ENCODE measurements at places on chromosomes 6 and 20.

DNA sequence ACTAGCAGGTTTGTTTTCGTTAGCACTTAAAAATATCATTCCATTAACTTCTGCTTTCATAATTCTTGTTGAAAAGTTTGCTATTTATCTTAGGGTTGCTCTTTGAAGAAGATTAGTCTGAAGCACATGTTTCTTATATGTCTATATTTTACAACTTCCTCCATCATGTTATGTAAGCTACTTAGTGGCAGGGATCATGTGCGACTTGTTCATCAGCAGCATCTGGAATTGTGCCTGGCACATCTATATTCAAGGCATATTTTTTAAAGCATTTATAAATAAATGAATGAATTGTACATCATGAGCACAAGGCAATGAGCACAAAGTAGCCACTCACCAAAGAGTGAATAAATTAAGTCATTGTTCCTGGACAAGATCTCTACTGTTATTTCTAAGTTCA, 187.2 kb upstream of the COL21A1 start:
- DNase-seq, result no peak

DNA sequence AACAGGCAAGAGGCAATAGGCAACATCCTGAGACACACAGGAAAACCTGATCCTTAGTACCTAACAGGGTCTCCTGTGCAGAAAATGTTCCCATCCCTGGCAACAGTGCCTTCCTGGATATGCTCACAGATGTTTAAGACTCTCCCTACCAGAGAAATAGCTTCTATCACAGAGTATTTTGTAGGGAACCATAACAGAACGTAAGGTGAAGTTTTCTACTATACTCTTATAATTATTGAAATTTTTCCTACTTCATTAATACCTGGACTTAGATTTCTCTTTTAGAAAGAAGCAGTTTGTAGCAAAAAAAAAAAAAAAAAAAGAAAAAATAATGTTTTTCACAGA, 33.5 kb upstream of the LGSN start:
- DNase-seq, result no peak

- DNase-seq, result no peak
These were observed 45.0 kb downstream of the SLC23A2 start for GRCh38 chr20:4956200-4956810.

DNA sequence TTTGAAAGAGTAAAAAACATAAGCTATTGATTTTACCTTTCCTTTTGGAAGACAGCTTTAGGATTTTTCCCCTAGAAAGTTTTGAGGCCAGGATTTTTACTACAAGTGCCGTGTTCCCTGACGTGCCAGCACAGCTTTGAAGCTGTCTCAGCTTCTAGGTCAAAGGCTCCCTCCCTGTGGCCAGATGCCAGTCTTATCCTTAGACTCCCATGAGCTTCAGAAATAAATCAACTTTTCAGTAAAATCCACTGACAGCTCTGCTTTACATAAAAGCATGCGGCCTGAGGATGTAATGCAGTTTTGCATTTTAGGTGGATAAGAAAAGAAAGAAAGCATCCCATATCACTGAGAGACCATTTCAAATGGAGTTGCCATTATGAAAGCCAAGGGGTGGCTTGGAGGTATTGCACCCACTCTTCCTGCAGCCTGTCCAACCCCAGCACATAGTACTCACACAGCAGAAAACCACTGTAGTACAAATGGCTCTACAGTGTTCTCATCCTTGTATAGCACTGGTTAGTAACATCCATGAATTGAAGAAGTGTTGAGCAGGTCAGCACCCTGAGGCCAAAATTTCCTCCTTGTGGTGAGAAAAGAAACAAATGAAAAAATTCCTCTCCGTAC, 15.2 kb upstream of the ATXN1 start:
- no peak for DNase-seq

DNA sequence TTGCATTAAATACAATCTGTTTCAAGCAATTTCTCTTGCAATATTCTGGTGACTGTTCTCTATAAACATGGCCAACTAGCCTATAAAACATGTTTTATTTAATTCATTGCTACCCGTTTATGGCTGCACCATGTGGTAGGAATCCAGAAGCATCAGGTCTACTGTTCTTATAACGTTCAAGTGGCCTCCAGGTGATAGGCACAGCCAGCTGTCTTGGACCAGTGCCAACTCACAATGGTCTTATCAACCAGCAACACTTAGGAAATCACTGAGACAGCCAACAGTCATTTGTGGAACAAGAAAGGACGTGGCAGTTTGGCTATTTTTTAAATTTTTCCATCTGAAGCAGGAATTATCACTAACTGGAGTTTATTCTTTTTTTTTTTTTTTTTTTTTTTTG, 193.6 kb downstream of the NKAIN2 start:
- DNase-seq, result no peak

GRCh38 chr20:6679086-6679485, 88.4 kb upstream of the BMP2 start:
- no peak for DNase-seq

GRCh38 chr20:59120491-59120890, 43.1 kb upstream of the ZNF831 start:
- peak; percentile 37 for DNase-seq

DNA sequence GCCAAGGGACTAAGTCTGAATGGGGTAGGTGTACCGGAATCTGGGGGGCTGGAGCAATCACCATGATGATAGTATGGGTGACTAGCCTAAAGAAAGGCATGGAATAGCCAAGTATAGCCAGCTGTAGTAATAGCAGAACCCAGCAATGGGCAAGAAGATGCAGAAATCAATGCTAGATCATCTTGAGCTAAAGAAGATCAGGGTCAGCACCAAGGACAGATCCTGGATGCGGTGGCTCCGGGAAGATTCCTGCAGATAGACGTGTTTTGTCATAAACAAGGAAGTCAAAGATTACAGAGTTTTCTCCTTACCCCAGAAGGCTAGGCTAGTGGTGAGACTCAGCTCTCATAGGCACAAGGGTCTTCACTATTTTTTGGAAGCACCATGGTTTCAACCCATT, 561.6 kb upstream of the CHD6 start:
- no peak for DNase-seq

DNA sequence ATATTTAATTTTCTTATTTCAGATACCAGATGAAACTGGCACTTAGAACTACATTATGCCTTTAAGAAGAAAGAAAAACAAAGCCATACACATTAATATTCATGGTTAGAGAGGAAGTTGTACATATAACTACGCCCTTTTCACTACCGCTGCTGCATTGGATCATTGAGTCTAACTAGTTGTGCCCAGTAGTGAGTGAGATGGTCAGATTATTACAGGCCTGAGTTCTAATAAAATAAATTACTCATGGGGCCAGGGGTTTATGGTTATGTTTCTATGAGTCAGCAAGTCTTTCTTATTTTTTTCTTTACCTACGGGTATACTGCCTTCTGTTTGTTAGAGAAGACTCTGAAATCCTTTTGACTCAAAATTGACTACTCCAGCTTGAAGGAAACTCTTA, 11.5 kb downstream of the RIOK1 start:
- no peak for DNase-seq

DNA sequence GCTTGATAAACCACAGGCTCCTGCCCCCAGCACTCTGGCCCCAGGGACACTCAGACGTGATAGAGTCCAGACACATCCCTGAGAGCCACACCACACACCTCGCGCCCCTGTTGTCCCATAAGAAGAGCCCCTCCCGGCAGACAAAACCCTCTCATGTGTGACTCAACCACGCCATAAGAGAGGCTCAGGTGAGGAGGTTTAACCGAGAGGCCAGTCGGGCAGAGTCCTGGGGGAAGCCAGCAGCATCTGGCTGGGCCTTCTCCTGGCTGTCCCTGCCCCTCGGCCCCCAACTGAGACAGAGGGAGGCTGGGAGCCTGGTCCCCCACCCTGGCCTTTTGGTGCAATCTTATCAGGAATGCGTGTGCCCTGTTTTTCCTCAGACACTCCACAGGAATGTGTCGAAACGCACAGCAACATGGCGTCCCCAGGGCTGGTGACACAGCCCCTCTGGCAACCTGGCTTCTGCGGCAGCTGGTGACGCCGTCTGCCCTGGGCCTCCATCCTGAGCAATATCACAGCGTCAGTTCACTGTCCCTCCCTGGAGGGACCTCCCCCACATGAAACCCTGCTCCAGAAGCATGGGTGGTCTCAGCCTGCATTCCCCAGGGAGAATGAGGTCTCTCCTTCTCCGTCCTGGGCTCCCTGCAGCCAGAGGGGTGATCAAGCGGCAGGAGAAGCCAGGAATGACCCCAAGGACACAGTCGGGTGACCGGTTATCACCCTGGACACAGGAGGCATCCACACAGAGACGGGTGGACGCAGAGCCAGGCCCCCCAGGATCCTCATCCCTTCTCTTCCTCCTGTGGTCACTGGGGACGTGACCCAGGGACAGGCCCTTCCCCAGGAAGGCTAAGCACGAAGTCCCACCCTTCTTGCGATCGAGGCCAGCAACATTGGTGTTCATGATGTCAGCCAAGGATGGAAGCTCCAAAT, 156.6 kb upstream of the AFDN start:
- DNase-seq, result no peak

DNA sequence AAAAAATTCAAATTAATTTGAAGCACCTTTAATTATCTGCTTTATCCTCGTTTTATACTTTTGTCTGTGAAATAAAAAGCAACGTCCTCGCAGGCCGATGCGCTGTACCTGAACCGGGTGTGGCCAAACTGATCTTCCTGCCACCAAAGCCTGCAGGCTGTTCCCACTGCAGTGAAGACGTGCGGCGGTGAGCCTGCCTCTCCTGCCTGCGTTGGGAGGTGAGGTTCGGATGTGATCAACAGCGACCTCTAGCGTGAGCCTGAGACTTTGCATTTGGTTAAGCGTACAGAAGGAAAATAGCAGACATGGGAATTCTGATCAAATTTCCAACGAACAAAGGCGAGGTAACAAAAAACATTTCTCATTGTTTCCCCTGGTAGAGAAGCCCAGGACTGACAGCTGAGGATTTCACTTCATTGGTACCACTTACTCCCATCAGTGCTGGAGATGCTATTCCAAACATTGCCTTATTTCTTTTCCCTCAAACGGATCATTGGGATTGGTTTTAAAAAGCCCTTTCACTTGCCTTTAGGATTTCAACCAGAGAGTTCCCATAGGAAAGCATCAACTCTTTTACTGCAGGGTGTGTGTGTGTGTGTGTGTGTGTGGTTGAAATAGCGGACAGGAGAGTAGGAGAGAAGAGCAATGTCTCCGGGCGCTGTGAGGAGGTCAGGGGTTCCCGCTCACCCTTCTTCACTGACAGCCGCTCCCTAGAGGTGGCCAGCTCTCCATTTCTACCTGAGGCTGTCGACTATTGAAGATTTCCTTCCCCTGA, 56.6 kb upstream of the CCN6 start:
- DNase-seq, result peak; percentile 88

- DNase-seq, result no peak
These were observed 16.9 kb downstream of the TDRD6 start for GRCh38 chr6:46704562-46704961.

- no peak for DNase-seq
These were observed 246.3 kb upstream of the RNF24 start for GRCh38 chr20:4261333-4262284.

DNA sequence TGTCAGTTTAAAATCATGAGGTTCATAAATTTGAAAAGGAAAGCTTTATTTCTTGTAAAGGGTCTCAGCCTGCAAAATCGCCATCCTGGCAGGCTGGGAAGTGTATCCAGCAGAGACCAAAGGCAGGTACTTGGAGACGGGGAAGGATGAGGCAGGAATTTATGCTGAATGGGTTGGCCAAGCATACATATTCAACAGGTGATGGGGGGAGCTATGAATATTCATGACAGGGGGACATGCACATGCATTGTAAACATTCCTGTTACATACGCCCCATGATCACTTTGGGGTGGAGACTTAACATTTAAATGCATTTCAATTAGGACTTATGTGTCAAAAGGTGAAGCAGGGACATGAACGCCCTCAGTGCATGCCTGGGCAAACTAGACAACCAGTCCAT, 9.8 kb upstream of the SLC22A1 start:
- DNase-seq, result no peak

GRCh38 chr6:120569714-120570113, 764.6 kb downstream of the TBC1D32 start:
- no peak for DNase-seq

DNA sequence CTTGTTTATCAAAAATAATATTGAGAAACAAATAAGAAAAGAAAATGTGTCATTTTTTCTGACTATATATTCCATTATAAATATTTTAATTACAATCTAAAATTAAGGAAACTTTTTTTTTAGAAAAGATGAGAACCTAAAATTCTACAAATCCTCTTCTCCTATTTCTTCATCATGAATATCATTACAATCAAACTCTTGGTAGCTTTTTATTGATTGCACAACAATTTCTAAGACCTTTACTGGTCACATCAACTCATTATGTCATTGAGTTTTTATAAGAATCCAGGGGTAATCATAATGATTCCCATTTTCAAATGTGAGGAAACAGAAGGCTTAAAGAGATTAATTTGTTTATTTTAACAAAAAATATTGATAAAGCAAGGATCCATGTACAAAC, 841.0 kb downstream of the FRK start:
- no peak for DNase-seq

DNA sequence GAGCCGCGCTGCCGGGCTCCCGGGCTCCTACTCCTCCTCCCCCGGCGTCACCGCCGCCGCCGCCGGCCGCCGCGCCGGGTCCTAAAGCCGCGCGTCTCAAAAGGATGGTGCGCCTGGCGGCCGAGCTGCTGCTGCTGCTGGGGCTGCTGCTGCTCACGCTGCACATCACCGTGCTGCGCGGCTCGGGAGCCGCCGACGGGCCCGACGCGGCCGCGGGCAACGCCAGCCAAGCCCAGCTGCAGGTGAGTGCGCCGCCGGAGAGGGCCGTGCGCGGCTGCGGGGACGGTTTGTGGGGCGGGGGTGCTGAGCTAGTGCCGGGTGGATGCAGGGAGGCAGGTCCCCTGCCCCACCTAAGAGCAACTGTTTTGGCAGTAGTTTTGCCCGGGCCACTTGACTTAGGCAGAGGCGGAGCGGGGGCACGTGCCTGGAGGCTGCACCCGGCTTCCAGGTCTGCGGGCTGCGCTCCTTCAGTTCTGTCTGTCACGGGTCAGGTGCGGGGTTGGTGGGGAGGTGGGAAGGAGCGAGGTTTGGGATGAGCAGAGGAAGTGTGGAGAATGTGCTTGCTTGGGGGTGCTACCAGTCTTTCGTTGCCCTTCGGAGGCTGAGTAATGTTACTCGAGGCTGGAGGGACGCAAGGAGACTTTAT, 722 bp downstream of the ISM1 start:
- DNase-seq, result peak; percentile 71

DNA sequence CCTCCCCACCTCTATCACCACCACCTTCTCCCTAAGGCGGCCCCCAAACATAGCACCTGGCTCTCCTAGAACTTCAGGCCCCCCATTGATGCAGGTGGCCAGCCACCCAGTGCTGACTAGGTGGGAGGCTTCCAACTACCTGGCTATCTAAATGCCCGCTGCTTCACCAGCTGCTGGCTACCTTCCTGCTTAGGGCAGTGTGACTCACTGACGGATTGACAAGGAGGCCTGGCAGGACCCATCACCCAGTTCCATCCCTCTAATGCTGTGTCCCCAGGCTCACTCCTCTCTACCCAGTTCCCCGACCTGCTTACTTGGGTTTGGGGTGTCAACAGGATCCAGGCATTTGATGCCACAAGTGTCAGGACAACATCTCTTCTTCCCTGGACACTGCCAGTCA, 1.1 kb downstream of the SLPI start:
- DNase-seq, result no peak

GRCh38 chr6:37218511-37218910, 39.1 kb upstream of the TBC1D22B start:
- no peak for DNase-seq

Data from CD4-positive, alpha-beta T cell treated with Interleukin-17A for 4 hours (primary cell).